GM12878 (cell line): ENCODE measurements at places on chromosomes 7 and 10.

DNA sequence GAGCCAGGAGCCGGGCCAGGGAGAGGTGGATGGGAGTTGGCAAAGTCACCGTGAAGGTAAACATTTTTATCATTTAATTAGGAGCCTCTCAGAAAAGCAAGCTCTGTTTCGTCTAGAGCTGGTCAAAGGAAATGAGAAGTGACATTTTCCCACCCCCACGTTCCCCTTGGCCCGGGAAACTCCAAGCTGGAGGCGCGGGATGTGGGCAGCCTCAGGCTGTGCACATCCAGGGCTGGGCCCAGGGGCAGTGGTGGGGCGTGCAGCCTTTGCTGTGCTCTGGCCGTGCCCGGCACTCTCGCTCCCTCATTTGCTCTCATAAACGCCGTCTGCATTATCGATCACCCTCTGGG lies 135.6 kb upstream of the RET start:
- no peak for DNase-seq

DNA sequence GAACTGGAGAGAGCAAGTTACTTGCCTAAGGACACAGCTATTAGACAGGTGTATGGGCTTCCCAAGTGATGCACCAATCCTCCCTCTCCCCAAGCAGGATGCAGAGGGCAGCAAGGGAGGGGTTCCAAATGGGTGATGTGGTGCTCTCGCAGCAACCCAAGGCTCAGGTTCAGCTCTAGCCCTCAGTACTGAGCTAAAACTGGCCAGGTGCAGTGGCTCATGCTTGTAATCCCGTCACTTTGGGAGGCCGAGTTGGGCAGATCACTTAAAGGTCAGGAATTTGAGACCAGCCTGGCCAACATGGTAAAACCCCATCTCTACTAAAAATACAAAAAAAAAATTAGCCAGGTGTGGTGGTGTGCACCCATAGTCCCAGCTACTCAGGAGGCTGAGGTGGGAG lies 40.7 kb downstream of the GPRIN2 start:
- no peak for DNase-seq

GRCh38 chr10:110505130-110505770 lies 7.5 kb downstream of the DUSP5 start:
- DNase-seq = no peak

DNA sequence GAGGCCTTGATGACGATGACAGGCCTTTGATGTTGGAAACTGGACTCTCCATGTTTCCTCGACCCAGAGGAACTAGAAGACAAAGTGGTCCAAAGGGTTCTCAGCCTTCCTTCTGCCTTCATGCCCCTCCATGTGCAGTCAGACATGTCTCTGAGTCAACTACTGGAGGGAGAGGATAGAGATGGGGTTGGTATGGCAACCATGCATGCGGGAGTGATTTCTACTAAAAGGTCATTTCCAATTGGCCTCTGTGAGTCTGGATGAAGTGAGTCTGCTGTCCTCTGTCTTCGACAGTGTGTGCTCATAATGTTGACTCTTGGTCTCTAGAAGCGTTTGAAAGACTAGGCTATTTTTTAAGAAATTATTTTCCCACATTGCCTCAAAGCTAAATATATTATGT lies 29.2 kb downstream of the STK17A start:
- no peak for DNase-seq

DNA sequence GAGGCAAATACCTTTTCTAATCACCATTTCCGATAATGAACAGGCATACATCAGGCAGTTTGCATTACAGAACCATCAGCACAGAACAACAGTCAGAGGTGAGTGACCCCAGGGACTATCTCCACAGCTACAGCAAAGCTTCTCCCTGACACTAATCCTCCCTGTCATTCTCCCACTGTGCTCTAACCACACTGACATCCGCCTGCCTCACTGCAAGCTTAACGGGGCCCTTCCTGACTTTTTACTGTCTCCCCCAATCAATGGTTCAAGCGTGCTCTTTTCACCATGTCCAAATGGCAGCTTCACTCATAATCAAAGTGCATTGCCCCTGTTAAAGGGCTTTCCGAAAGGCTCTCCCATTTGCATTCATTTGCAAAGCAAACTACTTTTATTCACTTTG lies 196.3 kb downstream of the DNAJC1 start:
- DNase-seq = no peak

DNA sequence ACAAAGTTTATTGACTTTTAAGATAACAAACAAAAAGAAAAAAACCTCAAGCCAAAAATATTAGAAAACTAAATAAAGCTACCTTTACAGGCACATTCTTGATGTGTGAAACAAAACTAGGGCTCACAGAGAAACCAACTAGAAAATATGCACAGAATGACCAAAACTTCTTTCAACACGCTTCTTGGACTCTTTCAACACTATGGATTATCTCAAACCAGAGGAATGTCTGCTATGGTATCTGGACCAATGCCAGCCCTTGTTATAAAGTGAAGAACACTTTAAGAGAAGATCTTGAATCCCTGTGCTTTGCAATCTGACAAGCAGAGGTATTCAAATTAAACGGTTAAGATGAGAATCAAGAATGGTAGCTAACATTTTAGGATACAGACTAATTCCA lies 76.6 kb downstream of the DNAJC1 start:
- no peak for DNase-seq

DNA sequence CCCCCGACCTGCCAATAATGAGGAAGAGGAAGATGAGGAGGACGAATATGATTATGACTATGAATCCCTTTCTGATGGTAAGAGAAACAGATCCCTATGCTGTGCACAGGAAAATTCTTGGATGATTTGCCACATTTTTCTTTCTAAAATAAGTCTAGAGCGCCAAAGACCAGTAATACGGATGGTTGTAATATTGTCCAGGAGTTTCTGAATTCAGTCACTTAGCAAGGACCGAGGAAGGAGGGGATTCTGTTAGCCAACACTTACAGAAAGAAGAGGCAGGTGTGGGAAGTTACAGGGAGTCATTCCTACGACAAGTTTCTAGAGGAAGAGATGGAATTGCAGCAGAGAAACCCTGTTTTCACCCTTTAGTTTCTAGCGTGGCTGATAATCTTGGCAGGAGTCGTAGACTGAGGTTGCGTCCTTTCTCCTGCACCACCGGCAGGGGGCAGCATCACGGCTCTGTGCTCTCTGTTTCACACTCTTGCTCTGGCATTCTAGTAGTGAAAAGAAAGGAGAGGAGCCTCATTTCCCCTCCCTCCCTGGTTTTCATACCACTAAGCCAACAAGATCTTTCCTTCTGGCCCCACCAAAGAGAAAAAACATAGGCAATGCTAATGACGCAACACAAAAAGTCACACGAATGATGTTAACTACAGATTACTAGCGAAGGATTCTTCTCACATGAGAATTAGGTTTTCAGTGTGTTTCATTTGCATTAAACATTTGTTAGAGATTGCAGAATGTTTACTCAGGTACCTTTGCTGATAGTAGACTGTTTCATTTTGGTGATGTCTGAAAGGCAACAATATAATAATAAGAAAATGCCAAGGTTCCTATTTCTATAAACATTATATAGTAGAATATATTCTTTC lies 82.7 kb downstream of the NOC3L start:
- peak; percentile 11 for DNase-seq
